Endothelial cell of umbilical vein (primary cell): ENCODE measurements at places on chromosomes 4 and X. TPM values are rescaled to one million over a fixed set of nuclear protein-coding genes. Genes with fewer than 3 reads are reported as not detected.

The GPR34 gene
- not detected in 2 replicates for polyA plus RNA-seq

The SPATA4 gene
- not detected in 2 replicates for polyA plus RNA-seq

DNA sequence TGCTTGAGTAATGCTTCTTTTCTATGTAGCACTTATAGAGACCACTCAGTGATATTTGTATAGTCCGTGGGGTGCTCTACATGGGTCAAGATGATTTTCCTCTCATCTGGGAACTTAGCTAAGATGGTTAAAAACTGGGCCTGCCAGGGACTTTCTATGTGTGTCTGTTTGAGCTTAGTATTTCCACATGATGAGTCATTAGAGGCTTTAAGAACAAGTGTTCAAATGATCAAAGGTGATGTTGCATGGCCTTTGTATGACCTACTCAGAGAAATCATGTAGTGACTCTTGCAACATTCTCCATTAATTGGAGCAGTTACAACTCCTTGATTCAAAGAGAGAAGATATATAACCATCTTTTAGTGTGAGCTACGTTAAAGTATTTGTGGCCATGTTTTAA is 1480.5 kb upstream of the IGFBP7 start:
- no peak for DNase-seq

The USP17L12 gene
- polyA plus RNA-seq, result not detected in 2 replicates

The NXF2B gene
- polyA plus RNA-seq, result not detected in 2 replicates

GRCh38 chr4:43932448-43932847 is 516.2 kb downstream of the KCTD8 start:
- DNase-seq, result no peak

GRCh38 chrX:150719621-150720020 is 26.4 kb downstream of the MTMR1 start:
- DNase-seq, result no peak

- no peak for DNase-seq
These were observed 10.4 kb upstream of the DRD5 start for GRCh38 chr4:9771034-9771433.

- no peak for DNase-seq
These were observed 27.5 kb downstream of the RUFY3 start for GRCh38 chr4:70749313-70749712.

The ARAP2 gene
- 0.02 TPM in 1 of 2 replicates, not detected in the other for polyA plus RNA-seq

DNA sequence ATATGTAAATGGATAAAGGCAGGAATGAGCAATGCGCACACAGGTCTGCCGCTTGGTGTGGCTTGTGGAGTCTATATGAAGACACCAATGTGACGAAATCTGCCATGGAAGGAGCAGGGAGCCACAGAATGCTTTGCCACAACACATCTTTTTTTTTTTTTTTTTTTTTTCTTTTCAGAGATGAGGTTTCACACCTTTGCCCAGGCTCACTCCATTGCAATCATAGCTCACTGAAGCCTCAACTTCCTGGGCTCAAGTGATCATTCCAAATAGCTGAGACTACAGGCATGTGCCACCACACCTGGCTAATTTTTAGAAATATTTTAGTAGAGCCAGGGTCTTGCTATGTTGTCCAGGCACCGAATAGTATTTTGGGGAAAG is 17.4 kb upstream of the SLC34A2 start:
- no peak for DNase-seq
